AG09309 (cell line): ENCODE measurements at places on chromosomes 1 and 21.

DNA sequence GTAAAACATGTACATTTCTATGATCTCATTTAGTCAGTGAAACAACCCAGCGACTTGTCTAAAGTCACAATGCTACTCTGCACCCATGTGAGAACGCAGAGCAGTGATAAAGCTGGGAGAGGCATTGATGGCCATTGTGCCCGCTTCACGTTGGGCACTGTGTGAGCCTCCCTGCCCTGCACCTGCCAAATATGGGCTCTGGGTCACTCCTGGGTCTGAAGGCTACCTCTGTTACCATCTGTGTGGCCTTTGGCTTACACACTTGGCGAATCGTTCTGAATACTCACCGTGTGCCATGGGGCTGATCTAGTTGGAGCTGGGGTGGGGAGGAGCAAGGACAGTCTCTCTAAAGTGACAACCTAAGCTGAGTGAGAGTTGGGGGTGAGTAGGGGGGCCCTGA lies 29.9 kb downstream of the PCSK9 start:
- DNase-seq, result no peak

DNA sequence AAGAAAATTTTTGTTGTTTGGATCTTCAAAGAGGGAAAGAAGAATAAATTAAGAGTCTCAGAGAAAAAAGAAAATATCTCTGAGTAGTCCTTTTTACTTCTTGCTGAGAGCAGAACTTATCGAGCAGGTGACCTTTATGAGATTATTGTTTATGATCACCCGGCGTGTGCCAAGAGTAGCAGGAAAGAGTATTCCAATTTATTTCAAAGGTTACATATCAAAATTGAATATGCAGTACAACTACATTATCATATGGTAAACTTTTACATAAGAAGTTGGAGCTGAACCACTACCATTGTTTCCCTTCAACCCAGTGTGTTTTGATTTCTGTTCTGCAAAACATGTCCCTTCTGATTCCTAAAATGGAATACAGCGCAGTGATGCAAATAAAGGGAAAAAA lies 204.3 kb upstream of the SNX7 start:
- DNase-seq, result no peak

- DNase-seq, result no peak
Measured at GRCh38 chr1:198892065-198892464, 253.2 kb downstream of the PTPRC start.

- no peak for DNase-seq
Measured at GRCh38 chr1:76959556-76959955, 92.3 kb downstream of the ST6GALNAC5 start.

- DNase-seq, result no peak
Measured at GRCh38 chr1:34050709-34051485, 114.1 kb downstream of the CSMD2 start.

GRCh38 chr1:154808909-154809262 lies 61.2 kb downstream of the KCNN3 start:
- no peak for DNase-seq

- no peak for DNase-seq
Measured at GRCh38 chr1:8600336-8600735, 217.1 kb downstream of the RERE start.

DNA sequence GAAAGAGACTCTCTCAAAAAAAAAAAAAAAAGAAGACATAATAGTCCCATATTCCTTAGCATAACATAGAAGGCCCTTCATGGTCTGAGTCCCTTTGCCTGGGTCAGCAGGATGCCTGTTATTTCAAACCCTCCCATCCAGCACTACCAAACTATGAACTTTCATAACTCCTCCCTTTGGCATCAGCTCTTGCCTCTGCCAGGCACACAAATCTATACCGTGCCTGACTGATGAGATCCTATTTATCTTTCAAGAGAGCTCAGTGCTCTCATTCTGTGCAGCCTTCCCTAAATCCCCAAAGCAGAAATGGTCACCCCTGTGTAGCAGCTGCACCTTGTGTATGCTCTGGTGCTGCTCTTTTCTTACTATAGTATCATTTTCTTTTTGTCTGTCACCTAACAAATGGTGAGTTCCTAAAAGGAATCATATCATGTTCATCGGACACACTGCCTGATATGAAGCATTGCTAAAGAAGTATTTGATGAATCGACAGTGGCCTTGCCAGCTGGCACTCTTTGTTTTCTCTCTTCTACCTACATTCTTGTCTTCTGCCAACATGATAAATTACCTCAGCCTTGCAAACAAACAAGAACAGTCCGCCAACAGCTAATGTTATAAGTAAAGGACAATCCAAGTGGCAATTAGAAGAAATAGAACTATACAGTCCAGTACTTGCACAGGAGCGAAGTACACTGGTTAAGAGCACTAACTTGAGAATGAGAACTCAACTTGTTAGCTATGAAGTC lies 29.9 kb downstream of the FMO4 start:
- no peak for DNase-seq

GRCh38 chr21:45538381-45539045 lies 3.7 kb downstream of the SLC19A1 start:
- no peak for DNase-seq

DNA sequence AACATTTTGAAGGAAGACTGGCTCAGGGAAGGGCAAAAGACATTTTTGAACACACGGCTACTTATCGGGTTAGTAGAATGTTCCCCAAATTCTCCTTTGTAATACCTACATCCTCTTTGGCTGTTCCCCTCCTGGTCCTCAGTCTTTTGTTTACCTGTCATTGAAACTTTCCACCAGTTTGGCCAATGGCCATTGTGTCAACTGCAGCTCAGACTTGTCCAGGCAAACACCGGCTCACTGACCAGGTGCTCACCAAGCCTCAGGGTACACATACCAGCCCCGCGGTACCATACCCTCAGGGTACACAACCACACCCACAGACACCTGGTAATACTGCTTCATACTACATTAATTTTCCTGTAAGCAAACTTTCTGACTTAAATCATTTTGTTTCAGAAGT lies 84.8 kb upstream of the ZNF648 start:
- DNase-seq, result no peak

DNA sequence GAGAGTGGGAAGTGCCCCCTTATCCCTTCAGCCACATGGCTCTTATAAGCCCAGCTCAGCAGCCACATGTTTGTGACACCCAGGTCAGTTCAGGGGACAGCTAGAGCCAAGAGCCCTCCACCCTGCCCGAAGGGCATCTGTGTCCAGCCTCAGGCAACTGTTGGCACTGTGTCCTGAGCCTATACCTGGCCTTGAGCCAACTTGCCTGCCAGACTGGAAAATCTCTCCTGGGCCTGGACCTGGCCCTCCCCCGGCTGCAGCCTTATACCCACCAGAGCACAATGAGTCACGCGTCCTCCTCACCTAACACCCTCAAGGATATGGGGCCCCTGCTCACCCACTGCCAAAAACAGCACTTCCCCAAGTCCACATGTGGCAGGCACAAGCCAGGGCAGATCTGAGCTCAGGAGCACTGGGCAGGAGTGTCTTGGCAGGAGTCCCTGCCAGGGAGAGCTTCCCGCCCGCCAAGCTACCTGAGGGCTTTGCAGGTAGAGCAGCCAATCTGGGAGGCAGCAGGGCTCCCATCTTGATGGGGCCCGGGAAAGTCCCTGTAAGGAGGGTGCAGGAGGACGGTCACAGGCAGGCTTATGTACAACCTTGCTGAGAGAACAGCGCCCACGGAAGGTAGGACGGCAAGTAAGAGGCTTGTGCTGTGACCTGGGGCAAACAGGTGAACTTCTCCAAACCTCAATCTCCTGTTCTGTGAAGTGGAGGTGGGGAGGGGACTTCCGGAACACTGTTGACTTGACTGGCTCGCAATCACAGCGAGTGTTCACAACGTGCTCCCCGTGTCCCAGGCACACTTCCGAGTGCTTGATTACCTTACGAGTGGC lies 19.8 kb upstream of the HSPG2 start:
- DNase-seq, result no peak

DNA sequence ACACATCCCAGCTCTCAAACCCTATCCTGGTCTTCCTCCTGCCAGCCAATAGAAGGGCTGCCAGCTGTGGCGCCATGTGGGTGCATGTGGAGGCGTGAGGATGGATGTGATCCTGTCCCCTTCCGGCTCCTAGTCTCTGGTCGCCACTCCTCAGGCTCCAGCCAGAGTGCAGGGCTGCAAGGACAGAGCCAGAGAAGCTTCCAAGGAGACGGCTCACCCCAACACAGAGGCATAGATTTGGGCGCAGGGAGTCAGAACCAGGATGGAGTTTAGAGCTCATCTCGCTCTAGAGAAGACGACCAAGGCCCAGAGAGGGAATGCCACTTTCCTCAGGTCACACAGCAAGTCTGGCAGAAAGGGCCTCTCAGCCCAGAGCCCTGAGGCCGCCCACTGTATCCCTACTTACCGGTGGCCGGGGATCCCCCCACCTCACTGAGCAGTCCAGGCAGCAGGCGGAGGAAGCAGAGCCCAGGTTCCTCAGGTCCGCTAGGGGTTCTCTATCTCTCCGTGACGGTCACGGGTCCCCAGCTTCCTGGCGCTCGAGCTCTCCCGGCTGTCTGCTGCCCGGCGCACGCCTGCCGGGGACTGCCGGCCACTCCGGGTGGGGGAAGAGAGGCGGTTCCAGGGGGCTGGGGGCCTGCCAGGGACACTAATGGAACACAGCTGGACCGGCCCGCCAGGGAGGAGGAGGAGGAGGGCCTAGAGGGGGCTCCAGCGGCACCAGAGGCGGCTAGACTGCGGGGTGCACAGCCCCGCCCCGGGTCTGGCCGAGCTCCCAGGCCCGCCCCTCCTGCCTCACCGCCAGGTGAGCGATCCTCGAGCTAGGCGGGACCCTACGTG lies at the start of gene COL16A1:
TSS of gene COL16A1 (minus strand) at position 587 of the 840 bp plus-strand sequence. CDS start 1,824 bp downstream, outside the sequence.
- DNase-seq, result no peak

- DNase-seq, result no peak
Measured at GRCh38 chr1:117493906-117494305, 111.9 kb upstream of the TENT5C start.

- DNase-seq, result no peak
Measured at GRCh38 chr1:115874904-115875303, 34.0 kb upstream of the NHLH2 start.

DNA sequence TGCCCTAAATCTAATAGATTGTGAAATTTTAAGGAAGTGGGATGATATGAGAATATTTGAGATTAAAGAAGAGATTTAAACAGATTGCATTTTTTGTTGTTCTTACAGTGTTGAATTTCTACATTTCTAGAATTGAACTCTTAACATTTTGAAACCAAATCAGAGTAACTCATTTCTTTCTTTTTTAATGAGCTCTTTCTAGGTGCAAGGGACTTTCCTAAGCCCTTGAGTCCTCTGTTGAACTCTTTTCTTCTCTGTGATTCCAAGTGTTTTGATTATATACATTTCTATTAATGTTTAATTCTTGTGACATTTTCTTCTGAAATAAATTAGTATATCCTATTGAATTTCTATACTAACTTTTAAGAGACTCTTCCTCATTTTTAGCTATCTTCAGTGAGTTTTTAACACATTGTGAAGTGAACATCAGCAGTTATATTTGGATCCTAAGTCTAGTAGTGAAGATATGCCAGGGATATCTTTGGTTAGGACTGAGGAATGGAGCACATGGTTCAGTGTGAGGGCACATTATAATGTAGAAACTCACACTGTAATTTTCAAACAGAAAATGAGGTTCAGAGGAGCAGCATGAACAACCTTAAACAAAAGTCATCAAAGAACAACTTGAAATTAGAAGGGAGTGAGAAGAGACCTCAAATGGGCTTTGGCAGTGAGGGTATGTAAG lies 53.1 kb downstream of the ATG4C start:
- no peak for DNase-seq

- DNase-seq, result no peak
Measured at GRCh38 chr1:6612641-6613360, 730 bp upstream of the PHF13 start.

DNA sequence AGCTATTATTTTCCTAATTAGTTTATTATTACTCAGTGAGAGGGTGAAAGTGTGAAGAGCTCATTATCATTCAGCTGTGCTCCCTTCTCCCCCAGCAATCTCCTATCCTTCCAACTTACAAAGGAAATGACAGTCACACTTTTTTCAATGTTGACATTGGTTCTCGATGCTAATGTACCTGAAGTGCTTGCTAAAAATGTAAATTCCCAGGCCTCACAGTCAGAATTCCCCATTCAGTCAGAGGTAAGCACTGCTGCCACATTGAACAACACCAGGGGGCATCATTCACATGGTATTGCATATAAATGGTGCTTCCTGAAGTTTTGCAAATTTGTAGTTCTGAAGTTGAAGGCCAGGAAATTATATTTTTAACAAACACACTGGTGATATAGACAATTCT lies 132.7 kb upstream of the FOXD3 start:
- no peak for DNase-seq

GRCh38 chr1:204041232-204041767 lies 31.6 kb upstream of the SOX13 start:
- no peak for DNase-seq

- no peak for DNase-seq
Measured at GRCh38 chr1:21750841-21751240, 32.1 kb downstream of the USP48 start.

DNA sequence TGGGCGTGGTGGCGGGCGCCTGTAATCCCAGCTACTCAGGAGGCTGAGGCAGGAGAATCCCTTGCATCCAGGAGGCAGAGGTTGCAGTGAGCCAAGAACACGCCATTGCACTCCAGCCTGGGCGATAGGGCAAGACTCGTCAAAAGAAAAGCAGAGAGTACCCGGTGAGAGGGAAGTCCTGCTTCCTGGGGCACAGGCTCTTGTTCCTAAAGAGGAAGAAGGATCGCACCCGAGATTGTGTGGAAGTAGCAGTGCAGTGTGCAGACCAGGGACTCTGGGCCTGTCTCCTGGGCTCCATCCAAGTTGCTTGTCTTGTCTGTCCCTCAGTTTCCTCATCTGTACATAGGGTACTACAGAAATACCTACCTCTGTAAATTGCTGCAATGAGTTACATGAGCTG lies 29.6 kb downstream of the NBPF3 start:
- no peak for DNase-seq

GRCh38 chr1:214604523-214604922 lies 1.5 kb downstream of the CENPF start:
- no peak for DNase-seq

DNA sequence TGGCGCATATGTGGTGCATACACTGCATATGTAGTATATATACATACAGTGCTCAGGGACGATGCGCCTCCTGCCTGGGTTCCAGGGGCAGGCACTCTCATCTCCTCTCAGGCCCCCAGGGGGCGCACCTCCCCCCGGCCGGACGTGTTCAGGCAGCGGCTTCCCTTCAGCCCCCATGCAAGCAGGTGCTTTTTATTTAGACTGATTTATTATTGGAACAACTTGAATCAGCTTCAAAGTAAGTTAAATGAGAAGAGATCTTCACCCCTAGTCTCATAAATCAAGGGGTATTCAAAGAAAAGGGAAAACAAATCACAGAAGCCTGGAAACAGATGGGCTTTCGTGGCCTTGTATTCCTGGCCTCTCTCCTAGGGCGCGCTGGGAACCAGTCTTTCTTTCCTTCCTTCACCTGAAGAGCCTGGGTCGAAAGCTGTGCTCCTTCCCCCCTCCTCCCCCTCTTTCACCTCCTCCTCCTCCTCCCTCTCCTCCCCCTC lies 64.6 kb downstream of the UBIAD1 start:
- no peak for DNase-seq

GRCh38 chr1:177755851-177756560 lies 213.9 kb downstream of the SEC16B start:
- DNase-seq, result no peak

- no peak for DNase-seq
Measured at GRCh38 chr1:9269078-9269501, 23.6 kb upstream of the SPSB1 start.

- DNase-seq, result peak; percentile 46
Measured at GRCh38 chr1:12296623-12297022, 66.8 kb downstream of the VPS13D start.

GRCh38 chr1:183360473-183360872 lies 57.7 kb downstream of the NMNAT2 start:
- no peak for DNase-seq
